Activated naive CD8-positive, alpha-beta T cell treated with anti-CD3 and anti-CD28 coated beads for 36 hours (primary cell): ENCODE measurements at places on chromosomes 2 and 18. TPM values are rescaled to one million over a fixed set of nuclear protein-coding genes. Genes with fewer than 3 reads are reported as not detected.
A peak's percentile ranks its signal among the peaks of the same experiment; 100 is the strongest.

LYG2 gene
- total RNA-seq, result not detected

FAP gene
- not detected for total RNA-seq

RND3 gene
- total RNA-seq, result not detected

TGFBRAP1 gene
- 30.1 TPM for total RNA-seq

- no peak overlapping the region for H3K27ac ChIP-seq
- no peak for DNase-seq
- H3K36me3 ChIP-seq, result no peaks in the 10 kb centered on the region
- H3K4me1 ChIP-seq, result peaks cover 15% of the 10 kb centered on the region
These were observed 270.4 kb downstream of the TWIST2 start for GRCh38 chr2:239118264-239118663.

GRCh38 chr2:100140582-100140981, 1.8 kb downstream of the AFF3 start:
- peaks cover 9% of the 10 kb centered on the region for H3K27me3 ChIP-seq
- peak overlapping the region; percentile 0 for H3K4me3 ChIP-seq
- peaks cover 7% of the 10 kb centered on the region for H3K36me3 ChIP-seq
- DNase-seq, result no peak

- no peak overlapping the region for H3K27ac ChIP-seq
- H3K4me1 ChIP-seq, result no peaks in the 10 kb centered on the region
- H3K27me3 ChIP-seq, result no peaks in the 10 kb centered on the region
- H3K4me3 ChIP-seq, result no peak overlapping the region
- DNase-seq, result no peak
- H3K36me3 ChIP-seq, result peaks cover 8% of the 10 kb centered on the region
These were observed 49.1 kb downstream of the CLIP4 start for GRCh38 chr2:29164091-29164846.

- no peaks in the 10 kb centered on the region for H3K4me1 ChIP-seq
- H3K27ac ChIP-seq, result no peak overlapping the region
- no peaks in the 10 kb centered on the region for H3K36me3 ChIP-seq
- no peaks in the 10 kb centered on the region for H3K27me3 ChIP-seq
- no peak overlapping the region for H3K4me3 ChIP-seq
These were observed 508.9 kb upstream of the MYT1L start for GRCh38 chr2:2839782-2840531.

DNA sequence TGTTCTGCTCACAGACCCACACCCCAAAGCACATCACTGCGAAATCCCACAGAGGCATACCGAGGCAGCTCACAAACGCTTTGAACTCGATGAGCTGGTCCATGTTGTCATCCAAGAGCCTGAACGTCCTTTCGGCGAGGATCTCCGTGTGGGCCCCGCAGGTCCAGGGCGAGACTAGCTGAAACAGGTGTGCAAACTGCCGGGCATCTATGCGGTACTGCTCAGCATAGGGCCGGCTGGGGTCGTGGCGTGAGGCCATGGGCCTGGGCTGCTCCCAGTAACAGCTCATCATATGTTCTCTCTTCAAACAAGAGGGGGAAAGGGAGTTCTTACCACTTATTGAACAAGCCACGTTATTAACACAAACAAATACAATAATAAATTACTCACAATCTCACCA, 20.1 kb downstream of the RPL31 start:
- no peaks in the 10 kb centered on the region for H3K4me1 ChIP-seq
- no peak for DNase-seq
- no peak overlapping the region for H3K27ac ChIP-seq
- H3K36me3 ChIP-seq, result peaks cover 2% of the 10 kb centered on the region
- H3K4me3 ChIP-seq, result no peak overlapping the region
- H3K27me3 ChIP-seq, result no peaks in the 10 kb centered on the region

- H3K4me1 ChIP-seq, result no peaks in the 10 kb centered on the region
- no peak overlapping the region for H3K4me3 ChIP-seq
- H3K36me3 ChIP-seq, result no peaks in the 10 kb centered on the region
- no peak for DNase-seq
- H3K27ac ChIP-seq, result no peak overlapping the region
These were observed 10.1 kb upstream of the SULT1C2 start for GRCh38 chr2:108278631-108279030.

GRCh38 chr2:1795261-1796231, 51.2 kb upstream of the PXDN start:
- no peak overlapping the region for H3K4me3 ChIP-seq
- no peaks in the 10 kb centered on the region for H3K36me3 ChIP-seq
- H3K4me1 ChIP-seq, result peaks cover 2% of the 10 kb centered on the region
- no peaks in the 10 kb centered on the region for H3K27me3 ChIP-seq
- DNase-seq, result no peak
- no peak overlapping the region for H3K27ac ChIP-seq
